ENCODE measurements at places on chromosomes 1 and 21.

DNA sequence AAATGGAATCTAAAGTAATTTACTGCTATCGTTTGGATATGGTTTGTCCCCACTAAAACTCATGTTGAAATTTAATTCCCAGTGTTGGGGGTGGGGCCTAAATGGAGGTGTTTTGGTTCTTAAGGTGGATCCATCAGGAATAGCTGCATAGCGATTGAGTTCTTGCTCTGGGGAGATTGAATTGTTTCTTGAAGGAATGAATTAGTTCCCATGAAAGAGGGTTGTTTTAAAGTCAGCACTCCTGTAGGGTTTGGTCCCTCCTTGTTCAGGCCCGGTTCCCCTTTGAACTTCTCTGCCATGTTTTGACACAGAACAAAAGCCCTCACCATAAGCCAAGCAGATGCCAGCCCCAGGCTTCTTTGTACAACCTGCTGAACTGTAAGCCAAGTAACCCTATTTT is 170.9 kb downstream of the COL11A1 start:
- no peak for DNase-seq

DNA sequence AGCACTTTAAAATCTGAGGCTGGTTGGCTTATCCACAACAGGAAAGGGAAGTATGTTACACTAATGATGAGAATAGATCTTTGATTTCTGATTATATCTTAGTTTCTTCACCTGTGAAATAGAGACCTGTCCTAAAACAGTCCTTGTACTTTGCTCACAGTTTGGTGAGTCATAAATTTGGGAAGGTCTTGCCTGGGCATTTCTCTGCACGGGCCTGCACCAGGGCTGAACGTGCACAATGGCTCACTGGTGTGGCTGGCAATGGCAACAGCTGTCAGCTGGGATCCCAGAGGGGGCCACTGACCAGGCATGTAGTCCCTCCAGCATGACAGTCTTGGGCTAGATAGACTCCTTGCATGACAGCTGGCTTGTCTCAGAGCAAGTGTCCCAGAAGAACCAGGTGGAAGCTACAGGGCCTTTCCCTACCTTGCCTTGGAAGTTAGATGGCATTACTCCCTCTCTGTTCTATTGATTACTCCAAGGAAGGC is 367.4 kb downstream of the DISC1 start:
- no peak for DNase-seq

- DNase-seq, result no peak
Observed at GRCh38 chr1:106380772-106381171, 675.7 kb upstream of the PRMT6 start.

DNA sequence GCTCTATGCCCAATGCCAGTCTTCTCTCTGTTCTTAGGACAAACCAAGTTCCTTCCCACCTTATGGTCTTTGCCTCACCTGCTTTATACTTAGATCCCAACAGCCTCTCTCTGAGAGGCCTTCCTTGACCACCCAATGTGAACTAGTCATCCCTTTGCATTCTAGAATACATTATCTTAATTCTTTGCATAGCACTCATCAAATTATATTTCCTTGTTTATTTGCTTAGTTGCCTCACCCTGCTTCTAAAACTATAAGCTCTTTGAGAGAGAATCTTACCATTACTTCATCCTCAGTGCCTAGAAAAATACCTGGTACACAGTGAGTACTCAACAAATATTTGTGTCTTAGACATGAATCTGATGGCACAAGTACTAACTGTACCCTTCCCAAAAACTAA is 8.0 kb downstream of the PIGP start:
- DNase-seq, result no peak

- DNase-seq, result peak; percentile 95
Observed at GRCh38 chr1:244451951-244452795, 464 bp upstream of the ADSS2 start.

DNA sequence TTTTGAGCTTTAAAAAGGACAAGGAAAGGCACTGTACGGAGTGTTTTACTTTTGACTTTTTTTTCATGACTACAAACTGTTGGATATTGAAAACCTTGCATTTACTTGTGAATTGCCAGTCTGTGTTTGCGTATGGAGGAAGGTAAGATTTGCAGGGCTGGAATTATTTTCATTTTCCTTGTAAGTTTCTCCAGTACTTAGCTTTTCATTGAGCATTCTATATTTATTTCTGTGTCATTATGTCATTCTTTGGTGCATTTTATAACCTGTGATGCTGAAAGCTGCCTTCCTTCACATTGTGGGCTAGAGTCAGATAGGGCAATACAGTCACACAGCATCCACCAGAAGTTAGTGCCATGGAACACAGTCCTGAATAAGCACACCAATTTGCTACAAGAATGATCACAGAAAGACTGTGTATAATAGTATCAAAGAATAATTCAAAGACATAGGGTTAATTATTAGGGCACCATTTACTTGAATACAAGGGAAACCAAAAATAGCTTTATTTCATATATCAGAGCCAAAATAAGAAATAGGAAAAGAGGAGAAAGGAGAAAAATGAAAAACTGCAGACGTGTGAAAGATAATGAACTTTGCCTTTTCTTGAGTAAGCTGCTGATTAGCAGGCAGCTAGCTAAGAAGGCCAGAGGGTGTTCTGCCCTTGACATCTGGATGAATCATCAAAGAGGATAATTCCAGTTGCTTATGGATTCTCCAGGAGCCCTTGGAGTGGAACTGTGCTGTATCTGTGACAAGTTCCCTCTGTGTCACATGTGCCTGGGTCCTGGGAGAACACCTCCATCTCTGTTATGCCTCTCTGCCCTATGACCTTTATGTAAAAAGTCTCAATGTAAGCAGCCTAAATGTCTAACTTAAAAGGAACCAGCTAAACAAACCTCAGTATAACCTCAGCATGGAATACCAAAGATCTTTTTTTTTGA is 8.0 kb upstream of the FAM20B start:
- DNase-seq, result peak; percentile 60

- DNase-seq, result no peak
Observed at GRCh38 chr1:179976970-179977651, 22.5 kb downstream of the CEP350 start.

DNA sequence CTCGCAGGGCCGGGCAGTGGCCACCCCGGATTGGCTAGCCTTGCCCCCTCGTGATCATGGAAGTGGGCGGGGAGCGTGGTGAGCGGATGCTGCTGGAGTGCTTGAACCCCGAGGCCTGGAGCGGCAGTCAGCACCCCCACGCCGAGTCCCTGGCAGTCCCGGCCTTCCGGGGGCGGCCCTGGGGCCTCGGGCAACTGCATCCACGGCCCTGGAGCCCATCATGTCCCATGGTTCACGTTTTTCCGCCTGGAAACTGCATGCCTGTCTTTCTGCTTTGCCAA is 45.6 kb downstream of the CDC7 start:
- DNase-seq, result no peak

GRCh38 chr1:58782178-58783089 is 1.4 kb downstream of the JUN start:
- DNase-seq, result no peak

GRCh38 chr1:53189061-53189460 is 7.6 kb upstream of the CPT2 start:
- DNase-seq, result no peak

GRCh38 chr21:34970167-34970500 is 79.0 kb downstream of the RUNX1 start:
- no peak for DNase-seq

DNA sequence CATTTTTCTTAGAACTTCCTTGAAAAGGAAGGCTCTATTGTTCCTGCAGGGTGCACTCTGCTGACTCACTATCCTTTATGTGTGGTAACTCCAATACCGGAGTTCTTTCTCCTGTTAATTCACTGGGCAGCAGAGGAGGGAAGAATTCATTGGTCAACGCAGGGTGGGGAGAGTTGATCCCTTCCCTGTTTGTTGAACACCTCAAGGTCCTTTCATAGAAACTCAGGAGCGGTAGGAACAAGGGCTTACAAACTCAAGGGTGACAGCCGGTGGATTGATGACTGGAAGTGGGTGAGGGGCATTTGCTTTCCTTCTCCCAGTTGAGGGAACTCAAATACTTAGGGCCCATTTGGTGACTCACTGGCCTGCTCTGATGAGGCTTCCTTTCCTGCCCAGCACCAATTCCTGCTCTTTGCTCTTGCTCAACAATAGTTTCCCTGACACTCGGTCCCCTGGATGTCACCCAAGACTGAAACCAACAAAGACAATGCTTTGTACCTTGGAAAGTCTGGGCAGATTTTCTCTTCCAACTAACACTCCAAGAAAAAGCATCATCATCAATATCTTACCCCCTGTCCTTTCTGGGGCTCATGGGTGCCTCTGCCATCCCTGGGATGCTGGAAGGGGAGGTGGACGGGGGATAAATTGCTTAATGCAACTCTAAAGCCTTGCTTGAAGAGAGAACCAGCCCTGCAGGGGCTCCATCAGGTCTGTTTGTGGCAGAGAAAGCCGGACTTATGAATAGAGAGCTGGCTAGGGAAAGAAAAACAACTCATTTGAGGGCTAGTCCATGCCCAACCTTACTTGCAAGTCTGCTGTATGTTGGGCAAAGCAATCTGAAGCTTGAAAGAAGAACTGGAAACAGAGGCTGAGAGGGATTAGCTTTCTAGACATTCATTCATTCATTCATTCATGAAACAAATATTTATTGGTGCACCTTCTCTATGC is 9.3 kb downstream of the SLC26A9 start:
- peak; percentile 85 for DNase-seq

DNA sequence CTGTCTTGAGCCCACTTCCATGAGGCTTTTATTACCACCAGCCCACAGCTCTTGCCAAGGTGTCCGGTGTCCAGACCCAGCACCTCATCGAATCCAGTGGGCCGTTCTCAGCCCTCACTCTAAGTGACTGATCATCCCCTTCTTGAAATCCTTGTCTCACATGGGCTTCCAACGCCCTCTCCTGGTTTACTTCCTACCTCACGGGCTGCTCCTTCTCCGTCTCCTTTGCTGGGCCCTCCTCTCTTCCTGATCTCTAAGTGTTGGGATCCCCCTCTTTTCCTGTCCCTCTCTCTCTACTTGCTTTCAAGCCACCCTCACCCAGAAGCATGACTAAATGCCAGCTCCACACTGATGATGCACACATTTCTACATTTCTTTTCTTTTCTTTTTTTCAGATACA is 9.0 kb upstream of the RHBG start:
- DNase-seq, result no peak

- DNase-seq, result no peak
Observed at GRCh38 chr1:171582589-171582988, 39.5 kb upstream of the MYOCOS start.

DNA sequence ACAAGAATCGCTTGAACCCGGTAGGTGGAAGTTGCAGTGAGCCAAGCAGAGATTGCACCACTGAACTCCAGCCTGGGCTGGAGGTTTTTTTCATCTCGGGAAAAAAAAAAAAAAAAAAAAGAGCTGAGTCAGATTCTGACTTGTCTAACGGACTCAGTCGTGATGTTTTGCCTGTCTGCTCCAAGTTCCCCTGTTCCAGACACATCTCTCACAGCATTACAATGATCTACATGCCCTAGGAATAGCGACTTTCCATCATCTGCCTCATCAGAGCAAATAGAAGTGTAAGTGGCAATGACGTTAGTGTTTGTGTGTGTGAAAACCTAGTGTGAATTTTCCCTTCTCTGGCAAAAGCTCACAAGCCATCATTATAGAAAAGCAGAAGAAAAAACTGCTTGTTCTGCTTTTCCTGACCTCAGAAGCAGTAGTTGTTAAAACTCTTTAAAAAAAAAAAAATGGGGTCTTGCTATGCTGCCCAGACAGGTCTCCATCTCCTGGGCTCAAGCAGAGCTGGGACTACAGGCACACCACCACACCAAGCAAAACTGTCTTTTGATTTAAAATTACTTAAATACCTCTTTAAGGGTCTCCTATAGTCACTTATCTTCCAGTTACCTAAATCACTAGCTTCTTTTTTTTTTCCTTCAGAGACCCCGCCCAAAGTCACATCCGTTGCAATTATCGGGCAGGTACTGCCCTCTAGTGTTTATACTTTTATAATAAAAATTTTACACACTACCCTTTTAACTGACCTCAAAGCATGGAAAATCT is 37.3 kb downstream of the PLEKHO1 start:
- DNase-seq, result peak; percentile 37

DNA sequence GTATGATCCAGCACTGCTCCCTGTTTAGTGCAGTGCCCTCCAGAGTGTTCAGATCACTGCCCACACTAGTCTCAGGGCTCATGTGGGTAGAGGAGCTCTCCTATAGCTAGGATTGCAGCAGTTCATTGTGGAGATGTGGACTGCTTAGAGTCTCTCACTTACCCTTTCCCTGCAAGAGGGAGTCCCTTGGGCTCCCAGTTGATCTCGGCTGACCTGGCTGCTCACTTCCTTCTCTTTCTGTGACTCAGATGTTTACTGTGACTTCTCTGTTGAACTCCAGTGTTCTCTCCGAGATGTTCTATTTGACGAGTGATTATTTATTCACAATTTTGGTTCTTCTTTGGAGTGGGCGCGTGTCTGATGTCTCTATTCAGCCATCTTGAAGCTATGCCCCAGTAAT is 141.9 kb downstream of the PTBP2 start:
- no peak for DNase-seq

DNA sequence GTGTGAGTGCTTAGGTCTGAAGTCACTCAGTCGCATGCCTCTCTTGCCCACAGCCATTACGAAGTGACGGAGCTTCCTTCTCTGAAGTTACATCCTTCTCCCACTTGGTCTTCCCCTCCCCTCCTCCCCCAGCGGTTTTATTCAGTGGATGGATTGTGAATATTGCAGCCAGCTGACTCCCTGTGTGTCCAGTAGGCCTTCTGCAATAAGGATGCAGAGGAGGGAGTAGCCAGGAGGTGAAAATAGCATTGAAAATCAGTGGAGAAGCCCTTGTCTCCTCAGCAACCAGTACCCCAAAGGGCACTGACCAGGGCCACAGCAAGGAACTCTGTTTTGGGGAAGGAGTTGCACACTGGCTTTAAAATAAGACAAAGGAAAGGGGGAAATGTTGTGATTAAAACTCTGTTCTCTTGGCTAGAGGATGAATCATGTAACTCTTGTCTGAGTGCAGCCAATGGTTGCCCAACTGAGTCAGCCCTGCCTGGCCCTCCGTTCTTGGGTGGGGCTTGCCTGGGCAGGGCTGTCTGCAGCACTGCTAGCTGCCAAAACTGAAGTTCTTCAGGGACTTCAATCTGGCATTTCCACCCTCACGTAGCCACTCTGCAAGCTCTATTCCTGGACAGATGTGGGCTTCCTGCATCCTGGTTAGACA is 4.3 kb downstream of the S100A10 start:
- peak; percentile 79 for DNase-seq

DNA sequence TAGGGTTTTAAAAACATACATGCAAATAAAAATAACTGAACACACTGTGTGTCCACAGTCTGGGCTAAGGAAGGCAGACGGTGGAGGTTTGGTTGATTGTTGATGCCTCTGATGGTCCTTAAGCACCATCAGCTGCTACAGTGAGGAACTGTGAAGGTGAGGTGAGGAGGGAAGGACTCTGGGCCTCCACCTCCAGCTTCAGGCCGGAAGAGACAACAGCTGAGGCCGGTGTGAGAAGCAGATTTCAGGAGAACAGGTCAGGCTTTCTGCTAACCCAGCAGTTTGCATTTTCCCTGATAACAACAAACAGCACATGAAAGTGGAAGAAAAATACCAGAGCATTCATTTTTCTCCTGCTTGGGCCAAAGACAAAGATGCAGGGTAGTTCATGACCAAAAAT is 189.9 kb upstream of the AJAP1 start:
- no peak for DNase-seq

Data from RWPE1 (cell line).